ENCODE measurements at places on chromosomes 6 and 20. TPM values are rescaled to one million over a fixed set of nuclear protein-coding genes. Genes with fewer than 3 reads are reported as not detected.

DNA sequence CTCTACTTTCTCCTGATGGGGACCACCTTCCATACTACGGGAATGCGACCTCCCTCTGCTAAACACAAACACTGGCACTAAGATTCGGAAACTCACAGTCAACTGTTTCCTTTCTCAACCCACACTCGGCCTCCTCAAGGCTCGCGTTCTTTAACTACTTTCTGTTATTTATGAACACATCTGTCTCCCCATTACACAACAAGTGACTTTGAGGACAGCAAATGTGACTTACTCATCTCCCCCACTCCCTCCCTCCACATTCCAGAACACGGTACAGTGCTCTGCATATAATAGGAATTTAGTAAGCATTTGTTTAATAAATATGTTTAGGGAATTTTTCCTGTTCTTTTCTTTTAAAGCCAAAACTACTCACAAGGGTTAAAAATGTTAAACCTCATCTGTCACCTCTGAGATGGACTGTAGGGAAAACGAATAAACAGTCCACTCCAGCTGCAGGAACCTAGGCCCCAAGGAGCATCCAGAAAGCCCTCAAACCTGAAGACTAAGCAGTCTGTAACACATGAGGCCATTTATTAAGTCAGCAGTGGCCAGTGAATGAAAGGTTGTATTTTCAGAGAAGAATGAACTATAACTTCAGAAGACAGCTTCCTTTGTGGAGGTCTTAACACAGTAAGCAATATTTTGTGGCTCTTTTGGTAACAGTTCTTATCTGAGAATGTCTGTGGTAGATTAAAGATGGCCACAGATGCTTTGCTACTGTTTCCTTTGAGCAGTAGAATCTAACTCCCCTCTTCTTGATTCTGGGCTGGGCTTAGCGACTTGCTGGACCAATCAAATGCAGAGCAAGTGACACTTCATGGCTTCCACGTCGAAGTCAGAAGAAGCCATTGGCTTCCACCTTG lies 209.6 kb upstream of the DTNBP1 start:
- DNase-seq, result no peak

DNA sequence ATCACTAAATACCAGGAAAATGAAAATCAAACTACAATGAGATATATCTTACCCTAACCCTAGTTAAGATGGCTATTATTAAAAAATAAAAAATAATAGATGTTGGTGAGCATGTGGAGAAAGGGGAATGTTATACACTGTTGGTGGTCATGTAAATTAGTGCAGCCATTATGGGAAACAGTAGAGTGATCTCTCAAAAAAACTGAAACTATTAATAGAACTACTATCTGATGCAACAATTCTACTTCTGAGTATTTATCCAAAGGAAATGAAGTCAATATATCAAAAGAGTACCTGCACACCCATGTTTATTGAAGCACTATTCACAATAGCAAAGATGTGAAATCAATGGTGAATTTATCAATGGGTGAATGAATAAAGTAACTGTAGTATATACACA lies 48.6 kb downstream of the HLA-A start:
- DNase-seq, result no peak

- DNase-seq, result peak; percentile 67
Observed at GRCh38 chr6:106927531-106928398, 46.8 kb downstream of the CD24 start.

DNA sequence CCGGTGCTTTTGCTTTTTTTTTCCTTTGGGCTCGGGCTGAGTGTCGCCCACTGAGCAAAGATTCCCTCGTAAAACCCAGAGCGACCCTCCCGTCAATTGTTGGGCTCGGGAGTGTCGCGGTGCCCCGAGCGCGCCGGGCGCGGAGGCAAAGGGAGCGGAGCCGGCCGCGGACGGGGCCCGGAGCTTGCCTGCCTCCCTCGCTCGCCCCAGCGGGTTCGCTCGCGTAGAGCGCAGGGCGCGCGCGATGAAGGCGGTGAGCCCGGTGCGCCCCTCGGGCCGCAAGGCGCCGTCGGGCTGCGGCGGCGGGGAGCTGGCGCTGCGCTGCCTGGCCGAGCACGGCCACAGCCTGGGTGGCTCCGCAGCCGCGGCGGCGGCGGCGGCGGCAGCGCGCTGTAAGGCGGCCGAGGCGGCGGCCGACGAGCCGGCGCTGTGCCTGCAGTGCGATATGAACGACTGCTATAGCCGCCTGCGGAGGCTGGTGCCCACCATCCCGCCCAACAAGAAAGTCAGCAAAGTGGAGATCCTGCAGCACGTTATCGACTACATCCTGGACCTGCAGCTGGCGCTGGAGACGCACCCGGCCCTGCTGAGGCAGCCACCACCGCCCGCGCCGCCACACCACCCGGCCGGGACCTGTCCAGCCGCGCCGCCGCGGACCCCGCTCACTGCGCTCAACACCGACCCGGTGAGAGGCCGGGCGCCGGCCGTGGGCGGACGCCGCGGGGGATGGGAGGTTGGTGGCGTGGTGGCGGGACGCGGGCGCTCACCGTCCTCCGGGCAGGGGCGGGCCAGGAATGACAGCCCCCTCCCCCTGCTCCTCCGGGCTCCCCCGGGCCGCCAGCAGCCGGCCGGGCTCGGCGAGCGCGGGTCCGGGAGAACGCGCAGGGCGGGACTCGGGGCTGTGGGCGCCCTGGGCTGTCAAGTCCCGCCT lies 606 bp downstream of the ID4 start:
- no peak for DNase-seq

NNAT gene
- polyA plus RNA-seq, result 95.1 TPM

GRCh38 chr20:61312925-61313324 lies 60.9 kb downstream of the CDH4 start:
- DNase-seq, result no peak

LY6G6D gene
- not detected for polyA plus RNA-seq

DNA sequence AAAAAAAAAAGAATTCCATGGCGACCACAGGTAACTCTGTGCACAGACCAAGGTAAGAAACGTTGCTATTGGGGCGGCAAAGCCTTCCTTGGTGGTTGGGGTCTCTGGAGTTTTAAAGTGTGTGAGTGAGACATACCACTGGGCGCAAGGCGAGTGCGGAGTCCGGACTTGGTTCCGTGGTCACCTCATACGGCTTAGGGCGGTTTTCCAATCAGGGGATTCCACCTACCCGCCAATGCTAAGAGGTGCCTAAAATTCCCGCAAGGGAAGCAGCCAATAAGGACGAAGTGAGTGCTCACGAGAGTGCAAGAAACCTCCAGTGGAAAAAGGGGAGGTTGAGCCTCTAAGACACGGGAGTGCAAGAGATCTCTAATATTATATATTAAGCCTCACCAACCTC lies 68.6 kb upstream of the PRSS16 start:
- no peak for DNase-seq

DNA sequence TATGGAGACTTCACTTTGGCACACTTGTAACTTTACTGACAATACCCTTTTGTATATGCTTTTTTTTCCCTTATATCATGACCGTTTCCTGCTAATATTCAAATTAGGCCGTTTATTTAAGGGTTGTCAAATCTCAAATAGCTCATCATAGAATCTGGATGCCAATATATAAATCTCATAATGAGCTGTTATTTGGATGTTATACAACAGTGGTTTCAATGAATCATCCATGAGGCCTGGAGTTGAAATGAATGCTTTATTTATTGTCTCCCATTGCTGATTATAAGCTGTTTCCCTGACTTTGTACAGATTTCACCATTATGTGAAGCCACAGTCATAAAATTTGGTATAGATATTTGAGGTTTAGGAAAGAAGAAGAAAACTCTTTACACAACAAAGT lies 256.1 kb downstream of the PLCB1 start:
- DNase-seq, result no peak

TFAP2A gene
- polyA plus RNA-seq, result 33.9 TPM

SEMG1 gene
- polyA plus RNA-seq, result not detected

GRCh38 chr6:16819752-16820151 lies 58.5 kb upstream of the ATXN1 start:
- DNase-seq, result no peak

GRCh38 chr20:60144404-60144803 lies 186.2 kb downstream of the CDH26 start:
- DNase-seq, result no peak

DNA sequence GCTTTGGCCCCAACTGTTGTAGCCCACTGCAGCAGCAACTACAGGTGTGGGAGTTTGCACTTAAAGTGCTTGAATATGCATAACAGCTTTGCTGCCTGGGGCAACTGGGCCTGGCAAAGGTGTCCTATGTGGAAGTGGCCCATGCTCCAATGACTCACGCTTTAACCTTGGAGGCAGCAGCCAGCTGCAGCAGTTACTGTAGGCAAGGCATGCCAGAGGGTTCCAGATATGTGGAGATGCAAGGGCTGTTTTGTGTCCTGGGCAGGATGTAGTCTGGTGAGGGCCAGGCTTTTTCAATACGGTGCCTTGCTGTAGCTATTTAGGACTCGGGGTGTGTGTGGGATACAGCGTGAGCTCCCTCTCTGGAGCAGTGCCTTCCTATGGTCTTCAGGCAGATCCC lies 150.3 kb downstream of the NKAIN2 start:
- DNase-seq, result no peak

FAM83C gene
- polyA plus RNA-seq, result 0.06 TPM

CASS4 gene
- 3.4 TPM for polyA plus RNA-seq

- DNase-seq, result no peak
Observed at GRCh38 chr20:53872081-53872541, 198.3 kb downstream of the BCAS1 start.

RNF217 gene
- polyA plus RNA-seq, result 15.2 TPM

DNA sequence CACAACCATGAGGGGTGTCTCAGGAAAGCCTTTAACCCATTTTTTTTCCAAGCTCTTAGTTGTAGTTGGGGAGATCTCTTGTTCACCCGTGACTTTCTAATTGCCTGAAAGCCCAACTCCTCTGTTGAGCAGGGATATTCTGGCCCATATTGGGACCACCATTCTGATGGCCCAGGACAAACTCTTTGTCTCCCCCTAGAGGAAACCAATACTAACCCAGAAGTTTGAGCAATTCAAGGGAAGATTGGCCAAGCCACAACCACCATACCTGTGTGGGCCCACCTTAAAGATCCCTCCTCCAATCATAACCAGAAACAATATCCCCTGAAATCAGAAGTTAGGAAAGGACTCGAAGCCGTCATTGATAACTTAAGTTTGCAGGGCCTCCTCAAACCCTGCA lies 132.6 kb downstream of the THBS2 start:
- no peak for DNase-seq

GRCh38 chr20:35891375-35891774 lies 62.9 kb downstream of the SCAND1 start:
- no peak for DNase-seq

- DNase-seq, result no peak
Observed at GRCh38 chr6:37495244-37495934, 4.3 kb downstream of the CCDC167 start.

DACT2 gene
- 19.5 TPM for polyA plus RNA-seq

PAQR8 gene
- 32.3 TPM for polyA plus RNA-seq

ROS1 gene
- 0.10 TPM for polyA plus RNA-seq

HCRTR2 gene
- polyA plus RNA-seq, result 0.36 TPM

PHACTR3 gene
- 12.8 TPM for polyA plus RNA-seq

OR2W1 gene
- polyA plus RNA-seq, result not detected

DNA sequence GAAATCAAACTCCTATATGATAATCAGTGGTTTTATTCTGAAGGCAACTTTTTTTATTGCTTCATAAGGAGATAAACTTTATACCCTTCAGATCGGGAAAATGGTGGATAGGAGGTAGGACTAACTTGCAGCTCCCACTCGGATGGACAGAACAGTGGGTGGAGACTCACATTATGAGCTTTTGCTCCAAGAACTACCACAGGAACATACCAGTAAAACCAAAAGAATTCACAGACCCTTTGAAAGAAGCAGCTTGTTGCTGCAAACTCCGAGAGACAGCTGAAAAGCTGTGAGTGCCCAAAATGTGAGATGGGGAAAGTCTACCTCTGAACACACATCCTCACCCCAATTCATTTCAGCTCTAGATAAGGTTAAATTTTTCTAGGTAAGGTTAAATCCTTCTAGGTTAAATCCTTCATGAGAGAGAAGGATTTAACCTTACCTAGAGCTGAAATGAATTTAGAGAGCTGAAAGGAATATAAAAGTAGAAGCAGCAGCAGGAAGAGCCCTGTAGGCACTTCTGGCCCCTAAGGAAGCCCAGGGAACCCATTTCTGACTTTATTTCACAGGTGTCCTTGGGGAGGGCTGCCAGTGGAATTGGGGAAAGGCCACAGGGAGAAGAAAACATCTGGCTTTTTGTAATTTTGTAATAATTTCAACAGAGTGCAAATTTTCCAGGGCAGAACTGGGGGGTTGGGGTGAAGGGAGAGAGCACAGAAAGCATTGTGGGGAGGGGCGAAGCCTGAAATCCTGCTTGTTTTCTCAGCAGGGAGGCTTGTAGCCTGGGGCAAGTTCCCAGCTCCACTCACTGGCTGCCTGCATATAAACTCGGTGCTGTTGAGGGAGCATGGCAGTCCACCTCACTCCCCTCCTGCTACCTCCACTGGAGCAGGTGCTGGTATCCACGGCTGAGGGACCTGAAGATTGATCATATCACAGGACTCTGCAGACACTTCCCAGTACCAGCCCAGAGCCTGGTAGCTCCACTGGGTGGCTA lies 65.9 kb upstream of the HCRTR2 start:
- DNase-seq, result peak; percentile 7

DNA sequence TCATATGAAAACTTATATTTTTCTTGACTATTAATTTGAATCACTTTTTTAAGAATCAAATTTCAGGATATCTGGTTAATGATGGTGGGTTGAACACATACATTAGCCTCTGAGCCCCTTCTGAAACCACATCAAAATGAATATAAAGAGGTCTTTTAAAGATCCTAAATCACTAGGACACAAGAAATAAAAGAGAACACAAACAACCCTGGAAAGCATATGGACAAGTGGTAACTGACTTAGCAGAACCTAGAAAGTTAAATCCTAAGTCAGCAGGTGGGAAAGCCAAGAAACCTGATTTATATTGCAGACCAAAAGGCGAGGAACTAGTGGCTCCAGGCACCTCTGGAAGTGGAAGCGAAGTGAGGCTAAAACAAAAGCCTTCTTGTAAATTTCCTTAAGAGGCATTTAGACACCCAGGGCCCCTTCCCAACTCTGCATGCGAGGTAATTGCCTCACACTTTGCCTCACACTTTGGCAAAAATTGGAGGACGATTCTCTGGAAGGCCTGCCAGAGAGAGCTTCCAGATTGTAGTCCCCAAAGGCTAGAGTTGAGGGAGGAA lies 293.9 kb downstream of the KHDC1L start:
- DNase-seq, result no peak

GRCh38 chr6:155495011-155495768 lies 39.6 kb upstream of the NOX3 start:
- DNase-seq, result no peak

- no peak for DNase-seq
Observed at GRCh38 chr6:107555449-107555848, 65.5 kb downstream of the SOBP start.

COMMD7 gene
- 75.5 TPM for polyA plus RNA-seq

All from right renal pelvis (tissue), 4 donors.